Large intestine (tissue), 12 donors: ENCODE measurements at places on chromosomes 3 and 15.

DNA sequence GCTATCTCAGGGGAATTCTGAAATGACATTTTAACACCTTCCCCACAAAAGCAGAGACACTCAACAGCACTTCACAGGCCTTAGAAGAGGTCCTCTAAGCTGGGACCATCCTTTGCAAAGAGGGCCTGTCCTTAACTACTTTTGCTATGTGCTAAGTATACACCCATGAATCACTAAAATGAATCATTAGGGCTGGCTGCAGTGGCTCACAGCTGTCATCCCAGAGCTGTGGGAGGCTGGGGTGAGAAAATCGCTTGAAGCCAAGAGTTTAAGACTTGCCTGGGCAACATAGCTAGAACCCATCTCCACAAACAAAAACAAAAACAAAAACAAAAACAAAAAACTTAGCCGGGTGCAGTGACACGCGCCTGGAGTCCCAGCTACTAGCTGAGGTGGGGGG is 53.9 kb upstream of the MELTF start:
- H3K36me3 ChIP-seq: peaks cover 22% of the 10 kb centered on the region
- no peak for DNase-seq

DNA sequence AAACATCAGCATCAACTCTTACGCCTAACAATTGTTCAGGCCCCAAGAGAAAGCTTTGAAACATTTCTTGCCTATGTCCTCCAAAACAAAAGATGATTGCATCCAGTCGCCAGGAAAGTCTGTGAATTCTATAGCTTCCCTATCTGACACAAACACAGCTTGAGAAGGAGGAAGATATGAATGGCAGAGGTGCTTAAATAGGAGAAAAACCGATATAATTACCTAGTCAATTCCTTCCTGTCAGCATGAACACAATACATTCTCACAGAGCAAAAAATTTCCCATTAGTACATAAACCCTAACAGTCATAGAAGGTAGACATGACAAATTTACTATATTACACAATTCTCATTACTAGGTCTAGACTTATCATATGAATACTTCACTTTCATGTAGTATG is 326.5 kb downstream of the CGGBP1 start:
- H3K36me3 ChIP-seq: no peaks in the 10 kb centered on the region
- H3K27ac ChIP-seq: no peak overlapping the region
- no peak for DNase-seq

GRCh38 chr3:61729038-61729634 is 167.8 kb downstream of the PTPRG start:
- H3K36me3 ChIP-seq: no peaks in the 10 kb centered on the region
- no peak overlapping the region for H3K27ac ChIP-seq
- no peaks in the 10 kb centered on the region for H3K27me3 ChIP-seq
- DNase-seq: no peak
- no peak overlapping the region for H3K4me3 ChIP-seq
- H3K4me1 ChIP-seq: peaks cover 30% of the 10 kb centered on the region

- no peak overlapping the region for H3K27ac ChIP-seq
- no peaks in the 10 kb centered on the region for H3K36me3 ChIP-seq
- no peak overlapping the region for H3K4me3 ChIP-seq
- H3K27me3 ChIP-seq: no peaks in the 10 kb centered on the region
- H3K4me1 ChIP-seq: no peaks in the 10 kb centered on the region
Measured at GRCh38 chr3:163573324-163573723, 1505.0 kb downstream of the SI start.

GRCh38 chr3:4474683-4475490 is 7.8 kb upstream of the SUMF1 start:
- no peak overlapping the region for H3K27ac ChIP-seq
- H3K36me3 ChIP-seq: no peaks in the 10 kb centered on the region
- peaks cover 28% of the 10 kb centered on the region for H3K27me3 ChIP-seq
- DNase-seq: peak; percentile 16
- H3K4me1 ChIP-seq: no peaks in the 10 kb centered on the region

GRCh38 chr15:79307251-79307650 is 3.7 kb upstream of the TMED3 start:
- H3K27me3 ChIP-seq: peaks cover 36% of the 10 kb centered on the region
- H3K27ac ChIP-seq: no peak overlapping the region
- H3K36me3 ChIP-seq: no peaks in the 10 kb centered on the region
- no peak for DNase-seq
- peaks cover 4% of the 10 kb centered on the region for H3K4me1 ChIP-seq
- no peak overlapping the region for H3K4me3 ChIP-seq
